ENCODE measurements at places on chromosomes 3 and 15.

DNA sequence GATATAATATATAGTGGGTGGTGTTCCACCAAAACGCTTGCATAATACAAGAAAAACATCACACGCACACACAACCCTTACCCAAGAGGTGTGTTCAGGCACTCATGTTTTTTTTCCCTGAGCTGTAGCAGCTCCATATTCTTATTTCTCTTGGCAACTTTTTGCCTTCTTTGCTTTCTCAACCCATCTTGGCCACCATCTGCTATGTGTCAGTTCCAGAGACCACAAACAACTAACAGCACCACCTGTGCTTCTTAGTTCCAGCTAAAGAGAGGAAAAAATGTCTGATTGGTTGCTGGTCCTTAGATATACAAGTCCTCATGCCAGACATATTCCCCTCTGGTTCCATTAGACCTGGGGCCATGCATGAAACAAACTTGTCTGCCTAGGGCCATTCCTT, 11.9 kb downstream of the ACTC1 start:
- no peak for DNase-seq

DNA sequence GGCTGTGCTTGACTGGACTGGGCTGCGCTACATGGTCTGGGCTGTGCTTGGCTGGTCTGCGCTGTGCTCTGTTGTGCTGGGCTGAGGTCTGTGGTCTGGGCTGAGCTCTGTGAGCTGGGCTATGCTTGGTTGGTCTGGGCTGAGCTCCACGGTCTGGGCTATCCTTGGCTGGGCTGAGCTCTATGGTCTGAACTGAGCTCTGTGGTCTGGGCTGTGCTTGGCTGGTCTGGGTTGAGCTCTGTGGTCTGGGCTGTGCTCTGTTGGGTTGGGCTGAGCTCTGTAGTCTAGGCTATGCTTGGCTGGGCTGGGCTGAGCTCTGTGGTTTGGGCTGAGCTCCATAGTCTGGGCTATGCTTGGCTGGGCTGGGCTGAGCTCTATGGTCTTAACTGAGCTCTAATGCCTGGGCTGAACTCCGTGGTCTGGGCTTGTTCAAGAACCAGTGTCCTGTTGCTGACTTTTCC, 92.0 kb downstream of the PLXNA1 start:
- no peak for DNase-seq

DNA sequence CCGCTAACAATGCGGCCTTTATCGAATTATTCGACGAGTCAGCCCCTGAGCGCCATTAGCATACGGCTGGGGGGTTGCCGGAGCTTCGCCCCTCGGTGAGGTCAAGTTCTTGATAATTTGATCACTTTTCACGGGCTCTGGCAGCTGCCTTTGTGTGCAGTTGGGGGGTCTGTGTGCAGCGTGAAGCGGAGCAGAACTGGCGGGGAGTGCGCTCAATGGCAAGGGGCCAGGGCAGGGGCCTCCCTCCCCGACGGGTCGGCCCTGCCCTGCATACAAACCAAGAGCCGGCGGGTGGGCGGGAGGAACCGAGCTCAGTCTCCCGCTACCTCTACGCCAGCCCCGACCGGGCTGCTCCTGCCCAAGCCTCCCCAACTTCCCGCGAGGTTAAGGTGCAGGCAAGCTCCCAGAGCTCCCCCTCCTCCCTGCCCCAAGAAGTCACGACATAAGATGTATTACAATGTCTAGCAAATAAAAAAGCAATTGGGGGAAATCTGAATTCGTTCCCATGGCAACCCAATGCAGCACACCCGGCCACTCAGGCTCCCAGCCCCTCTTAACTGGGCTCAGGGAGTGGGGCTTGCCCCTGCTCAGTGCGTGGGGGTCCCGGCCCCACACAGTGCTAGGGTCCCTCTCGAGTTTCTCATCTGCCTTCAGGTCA, 34.1 kb upstream of the POLG start:
- DNase-seq: no peak

GRCh38 chr3:161549261-161549660, 52.7 kb downstream of the OTOL1 start:
- no peak for DNase-seq

DNA sequence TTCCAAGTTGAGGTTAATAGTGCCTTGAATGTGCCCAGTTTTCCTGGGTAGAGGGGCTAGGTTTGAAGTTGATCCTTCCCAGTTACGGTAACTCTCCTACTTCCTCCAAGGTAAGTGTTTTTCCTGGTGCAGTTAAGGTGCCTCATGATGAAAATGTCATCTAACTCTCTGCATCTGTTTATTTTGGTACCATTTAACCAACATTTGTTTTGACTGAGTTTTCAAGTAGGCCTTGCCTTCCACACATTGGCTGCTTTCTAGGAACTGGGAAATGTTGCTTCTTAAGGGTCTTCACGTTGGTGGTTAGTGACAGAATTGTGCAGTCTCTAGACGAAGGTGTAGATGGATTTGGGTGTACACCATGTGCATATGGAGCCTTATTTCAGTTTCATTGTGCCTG, 31.3 kb downstream of the USP3 start:
- no peak for DNase-seq

GRCh38 chr3:194030372-194030771, 105.6 kb upstream of the HES1 start:
- no peak for DNase-seq

DNA sequence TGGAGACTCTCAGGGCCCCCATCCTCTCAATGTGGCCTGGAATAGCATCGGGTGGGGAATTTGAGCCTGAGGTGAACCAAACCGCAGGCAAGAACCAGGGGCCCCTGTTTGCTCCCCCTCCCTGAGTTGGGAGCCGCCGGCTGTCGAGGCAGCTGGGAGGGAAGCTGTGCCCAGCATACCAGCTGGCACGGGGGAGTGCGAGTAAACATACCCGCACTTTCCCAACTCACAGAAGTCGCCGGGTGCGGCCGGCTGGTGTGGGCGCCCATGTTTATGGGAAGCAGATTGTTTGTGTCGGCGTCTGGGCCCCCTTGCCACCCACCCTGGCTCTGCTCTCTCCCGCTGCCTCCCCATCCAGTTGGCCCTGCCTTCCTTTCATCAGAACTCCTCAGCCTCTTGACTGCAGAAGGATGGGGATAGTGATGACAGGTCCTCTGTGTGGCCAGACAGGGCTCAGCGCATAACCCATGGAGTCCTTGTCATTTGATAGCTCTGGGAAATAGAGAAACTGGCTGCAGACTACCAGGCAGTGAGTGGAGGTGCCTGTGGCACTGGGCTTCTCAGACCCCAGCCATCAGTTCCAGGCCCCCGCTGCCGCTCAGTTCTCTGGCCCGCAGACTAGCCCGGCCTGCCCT, 60.4 kb downstream of the CACNA2D2 start:
- DNase-seq: no peak

DNA sequence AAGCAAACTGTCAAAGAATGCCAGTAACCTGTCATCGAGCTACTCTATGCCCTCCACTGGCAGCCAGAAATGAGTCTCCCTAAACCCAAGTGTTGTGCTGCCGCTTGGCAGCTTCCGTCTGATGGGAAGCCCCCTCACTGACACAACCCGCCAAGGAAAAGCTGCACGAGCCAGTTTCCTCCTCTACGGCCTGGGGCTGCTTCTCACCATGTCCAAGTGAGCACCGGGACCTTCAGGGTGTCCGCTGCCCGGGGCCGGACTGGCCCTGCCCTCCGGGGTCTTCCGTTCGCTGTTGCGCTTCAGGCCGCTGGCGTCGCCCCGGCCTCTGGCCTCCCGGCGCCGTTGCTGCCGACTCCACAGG, 490 bp downstream of the TOMM70 start:
- peak; percentile 47 for DNase-seq

DNA sequence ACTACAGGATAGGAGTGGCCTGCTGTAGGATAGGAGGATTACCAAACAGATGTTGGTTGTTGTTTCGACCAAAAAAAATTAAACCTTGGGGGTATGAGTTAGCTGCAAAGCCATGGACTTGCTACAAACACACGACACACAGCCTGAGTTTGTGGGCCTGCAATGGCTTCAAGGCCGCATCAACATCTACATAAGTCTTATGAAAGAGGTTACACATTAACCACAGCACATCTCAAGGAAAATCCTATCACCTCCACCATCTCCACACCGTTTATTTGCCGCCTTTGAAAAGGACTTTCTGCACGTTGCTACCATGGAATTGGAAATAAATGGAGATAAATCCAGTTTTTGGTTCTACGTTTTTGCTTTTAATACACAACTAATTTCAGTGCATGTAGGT, 23.0 kb downstream of the LRIG1 start:
- DNase-seq: no peak

Data from stimulated activated naive CD8-positive, alpha-beta T cell treated with anti-CD3 and anti-CD28 coated beads, Interleukin-15, Interleukin-2, amounts not matched to agents 100 U/mL and 50 U/mL, for 24 hours (primary cell).